ENCODE measurements at places on chromosomes 6 and 20.
A peak's percentile ranks its signal among the peaks of the same experiment; 100 is the strongest.

DNA sequence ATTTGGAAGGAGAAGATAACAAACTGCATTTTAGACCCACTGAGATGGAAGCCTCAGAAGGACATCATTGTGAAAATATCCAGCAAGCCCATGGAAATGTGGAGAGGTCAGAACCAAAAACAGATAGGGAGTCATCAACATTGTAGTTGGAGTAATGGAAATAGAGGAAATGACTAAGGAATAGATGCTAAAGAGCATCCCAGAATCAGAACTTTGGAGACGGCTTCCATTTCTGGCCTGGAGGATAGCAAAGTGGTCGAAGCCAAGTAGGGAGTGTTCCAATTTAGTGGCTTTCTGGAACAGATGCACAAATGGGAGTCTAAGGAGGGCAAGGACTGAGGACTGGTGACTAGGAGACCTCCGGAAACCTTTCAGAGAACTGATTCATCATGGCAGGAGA is 3.6 kb downstream of the BEND6 start:
- no peak for DNase-seq

DNA sequence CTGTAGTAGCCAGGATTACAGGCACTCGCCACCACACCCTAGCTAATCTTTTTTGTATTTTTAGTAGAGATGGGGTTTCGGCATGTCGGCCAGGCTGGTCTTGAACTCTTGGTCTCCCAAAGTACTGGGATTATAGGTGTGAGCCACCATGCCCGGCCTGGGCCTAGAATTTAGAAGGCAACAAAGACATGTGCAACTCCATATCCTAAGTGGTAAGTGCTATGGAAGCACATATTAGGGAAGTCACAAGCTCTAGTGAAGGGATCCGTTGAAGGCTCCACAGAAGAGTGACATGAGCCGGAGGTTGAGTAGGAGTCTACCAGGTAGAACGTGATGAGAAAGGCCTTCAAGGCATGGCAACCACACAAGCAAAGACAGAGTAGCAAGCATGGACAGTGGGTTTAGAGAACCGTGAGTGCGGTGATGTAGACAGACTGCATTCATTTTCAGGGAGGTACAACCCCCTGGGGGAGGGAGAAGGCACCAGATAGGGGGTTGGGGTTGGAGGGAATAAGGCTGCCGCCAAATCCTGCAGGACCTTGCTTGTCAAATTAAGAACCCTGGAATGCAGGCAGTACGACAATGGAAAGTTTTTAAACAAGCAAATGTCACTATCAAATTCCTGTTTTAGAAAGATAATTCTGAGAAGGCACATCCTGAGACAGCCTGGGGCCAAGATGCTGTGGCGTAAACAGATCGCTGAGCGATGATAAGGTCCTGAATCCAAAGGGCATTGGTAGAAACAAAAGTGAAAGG is 50.2 kb downstream of the ARHGAP18 start:
- no peak for DNase-seq

DNA sequence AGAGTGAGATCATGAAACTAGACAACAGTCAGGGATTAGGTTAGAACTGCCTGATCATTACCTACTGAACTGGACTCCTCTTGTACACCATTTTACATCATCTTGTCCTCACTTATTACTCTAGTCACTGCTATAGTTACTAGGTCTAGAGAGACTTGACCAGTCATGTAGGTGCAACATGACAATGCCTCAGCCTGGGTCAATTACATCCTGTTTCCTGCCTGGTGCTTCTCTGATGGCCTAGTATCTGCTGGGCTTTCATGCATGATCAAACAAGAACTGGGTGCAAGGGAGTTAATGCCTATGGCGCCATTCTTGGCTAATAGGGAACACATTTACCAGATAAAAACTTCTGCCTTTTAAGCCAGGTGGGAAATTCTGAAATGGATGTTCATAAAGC is 39.2 kb upstream of the MMS22L start:
- DNase-seq = no peak

- no peak for DNase-seq
Measured at GRCh38 chr6:121523628-121524027, 88.2 kb downstream of the GJA1 start.

GRCh38 chr6:163520956-163521355 is 106.4 kb downstream of the QKI start:
- DNase-seq = no peak

GRCh38 chr6:15310680-15311079 is 64.8 kb downstream of the JARID2 start:
- no peak for DNase-seq

DNA sequence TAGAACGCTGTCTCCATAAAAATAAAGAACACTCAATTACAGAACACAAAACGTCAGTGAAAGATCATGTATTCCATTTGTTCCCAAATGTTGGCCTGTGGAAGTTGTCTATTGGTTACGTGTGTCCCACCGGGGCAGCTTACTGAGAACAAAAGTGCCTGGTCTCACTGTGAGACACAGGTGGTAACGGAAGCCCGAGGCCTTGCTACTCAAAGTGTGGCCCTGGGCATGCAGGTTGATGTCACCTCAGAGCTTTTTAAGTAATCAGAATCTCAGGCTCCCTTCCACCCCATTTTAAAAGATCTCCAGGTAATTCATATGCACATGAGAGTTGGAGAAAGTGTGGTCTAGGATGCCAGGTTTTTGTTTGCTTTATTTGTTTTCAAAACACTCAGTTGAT is 422.5 kb upstream of the OPRM1 start:
- no peak for DNase-seq

DNA sequence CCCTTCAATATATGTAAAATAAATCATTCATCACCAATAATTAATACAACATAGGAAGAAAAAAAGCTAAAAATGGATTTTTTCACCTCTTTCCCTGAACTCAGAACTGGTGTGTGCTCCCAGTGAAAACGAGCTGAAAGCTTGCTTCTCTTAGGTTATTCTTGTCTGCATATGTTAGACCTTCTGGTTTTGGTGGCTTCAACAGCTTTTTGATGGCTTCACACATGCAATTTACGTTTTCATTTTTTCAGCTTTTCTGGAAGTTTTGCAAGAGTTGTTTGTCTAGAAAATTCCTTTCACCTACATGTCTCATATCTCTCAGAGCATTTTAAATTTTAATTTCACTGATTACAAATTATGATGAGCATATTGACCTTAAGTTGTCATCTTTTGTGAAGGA is 86.9 kb upstream of the PTCHD4 start:
- DNase-seq = no peak

DNA sequence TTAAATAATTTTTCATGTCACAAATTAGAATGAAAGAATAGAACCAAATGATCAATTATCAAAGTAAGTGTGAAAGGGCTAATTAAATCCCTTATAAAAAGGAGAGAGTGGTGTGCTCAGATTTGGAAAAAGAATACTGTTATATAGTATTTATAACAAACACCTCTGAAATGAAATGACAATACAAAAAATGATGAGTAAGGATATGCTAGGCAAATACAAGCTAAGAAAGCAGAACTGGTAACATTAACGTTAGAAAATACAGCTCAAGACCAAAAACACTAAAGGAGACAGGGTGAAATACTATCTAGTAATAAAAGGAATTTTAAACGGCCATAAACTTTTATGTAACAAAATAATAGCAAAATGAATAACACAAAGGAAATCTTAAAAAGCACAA is 324.2 kb upstream of the RUNX2 start:
- no peak for DNase-seq

GRCh38 chr20:54168961-54169862 is 4.6 kb downstream of the CYP24A1 start:
- DNase-seq = no peak

GRCh38 chr20:34567892-34568865 is 9.7 kb downstream of the MAP1LC3A start:
- no peak for DNase-seq

- no peak for DNase-seq
Measured at GRCh38 chr20:62214067-62214466, 6.0 kb downstream of the HRH3 start.

GRCh38 chr20:31861135-31861384 is 9.3 kb downstream of the DUSP15 start:
- DNase-seq = no peak

GRCh38 chr6:21676769-21677168 is 83.2 kb downstream of the SOX4 start:
- DNase-seq = no peak

DNA sequence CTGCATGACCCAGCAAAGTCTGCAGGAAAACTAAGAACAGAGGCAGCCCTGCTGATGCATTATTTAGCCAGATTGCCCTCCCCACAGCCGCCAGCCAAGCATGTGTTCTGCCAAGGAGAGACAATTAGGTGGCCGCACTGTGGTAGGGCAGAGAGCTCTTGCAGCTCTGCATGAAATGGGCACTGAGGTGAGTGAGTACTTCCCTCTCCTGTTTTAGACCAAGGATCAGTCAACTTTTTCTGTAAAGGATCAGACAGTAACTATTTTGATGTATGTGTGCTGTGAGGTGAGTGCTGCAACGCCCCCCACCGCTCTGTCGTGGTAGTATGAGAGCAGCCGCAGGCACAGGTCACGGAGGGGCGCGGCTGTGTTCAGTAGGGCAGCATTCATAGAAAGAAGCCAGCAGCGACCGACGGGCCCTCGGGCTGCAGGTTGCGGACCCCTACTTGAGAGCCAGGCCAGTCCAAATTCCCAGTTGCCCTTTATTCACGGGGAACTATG is 23.8 kb upstream of the FAM50B start:
- DNase-seq = peak; percentile 73

DNA sequence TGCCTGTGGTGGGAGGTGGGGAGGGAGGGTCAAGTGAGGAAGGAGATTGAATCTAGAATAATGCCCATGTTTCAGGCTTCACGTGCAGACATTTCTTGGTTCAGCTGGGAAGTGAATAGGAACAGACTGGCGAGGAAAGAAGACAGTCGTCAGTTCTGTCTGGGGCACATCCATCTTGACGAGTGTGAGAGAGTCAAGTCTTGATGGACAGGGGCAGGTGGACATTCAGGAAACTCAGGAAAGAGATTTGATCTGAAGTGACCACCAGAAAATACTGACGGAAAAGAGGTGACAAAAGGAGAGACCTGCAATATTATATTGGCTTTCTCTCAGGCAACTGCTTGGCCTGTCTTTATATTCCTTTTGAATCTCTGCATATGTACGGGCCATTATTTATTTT is 68.6 kb downstream of the ESR1 start:
- no peak for DNase-seq

- DNase-seq = no peak
Measured at GRCh38 chr6:159688266-159688905, 4.7 kb downstream of the SOD2 start.

- DNase-seq = no peak
Measured at GRCh38 chr20:19231359-19232035, 19.1 kb downstream of the SLC24A3 start.

GRCh38 chr6:26172608-26172968 is 85.4 kb downstream of the HFE start:
- DNase-seq = no peak
